Endothelial cell of umbilical vein (primary cell): ENCODE measurements at places on chromosomes 2 and 18. TPM values are rescaled to one million over a fixed set of nuclear protein-coding genes. Genes with fewer than 3 reads are reported as not detected.

Gene GRHL1
- total RNA-seq, result 0.85 and 1.1 TPM in 2 replicates

Gene C2orf66
- total RNA-seq, result 0.27 and 0.39 TPM in 2 replicates

Gene RUFY4
- not detected in 2 replicates for total RNA-seq

Gene ACSL3
- total RNA-seq, result 139 and 142 TPM in 2 replicates

Gene RAB17
- 0.55 and 0.77 TPM in 2 replicates for total RNA-seq

Gene CASP8
- total RNA-seq, result 5.8 and 8.8 TPM in 2 replicates

Gene CDKL4
- 0.75 and 1.2 TPM in 2 replicates for total RNA-seq

Gene CSRNP3
- total RNA-seq, result not detected in 2 replicates

Gene AQP12B
- total RNA-seq, result not detected in 2 replicates

Gene POTEE
- 0.21 and 0.31 TPM in 2 replicates for total RNA-seq

Gene ANKRD30B
- not detected in 2 replicates for total RNA-seq

Gene ZNF804A
- total RNA-seq, result 0.90 TPM in 1 of 2 replicates, not detected in the other

Gene PRLH
- total RNA-seq, result not detected in 2 replicates

Gene DNAH7
- 0.05 and 0.24 TPM in 2 replicates for total RNA-seq

Gene KLHL41
- total RNA-seq, result 0.21 and 0.73 TPM in 2 replicates

Gene FHOD3
- 0.58 and 1.5 TPM in 2 replicates for total RNA-seq

Gene MXD1
- total RNA-seq, result 10.6 and 11.7 TPM in 2 replicates

Gene POTEI
- total RNA-seq, result 0.13 and 0.16 TPM in 2 replicates

Gene UGT1A9
- total RNA-seq, result not detected in 2 replicates

Gene CHRNG
- total RNA-seq, result not detected in 2 replicates

Gene FOXD4L1
- 0.18 TPM in 1 of 2 replicates, not detected in the other for total RNA-seq

Gene CHPF
- 0.24 and 0.30 TPM in 2 replicates for total RNA-seq

Gene B4GALT6
- 24.2 and 25.2 TPM in 2 replicates for total RNA-seq

Gene DOCK10
- 19.4 and 23.0 TPM in 2 replicates for total RNA-seq

Gene DLX2
- not detected in 2 replicates for total RNA-seq

Gene TFCP2L1
- not detected in 2 replicates for total RNA-seq

Gene HOXD10
- total RNA-seq, result not detected in 2 replicates

Gene BMPR2
- total RNA-seq, result 113 and 115 TPM in 2 replicates

Gene ACKR3
- total RNA-seq, result 24.0 and 31.1 TPM in 2 replicates

Gene SLC9A4
- total RNA-seq, result 0.07 TPM in 1 of 2 replicates, not detected in the other

Gene ITGB1BP1
- total RNA-seq, result 95.5 and 170 TPM in 2 replicates

Gene NCKAP5
- 3.0 and 3.3 TPM in 2 replicates for total RNA-seq

Gene EPB41L3
- 114 and 154 TPM in 2 replicates for total RNA-seq

Gene SERPINB10
- total RNA-seq, result not detected in 2 replicates

Gene ARHGEF33
- total RNA-seq, result 0.12 and 0.18 TPM in 2 replicates

Gene EFR3B
- total RNA-seq, result 0.58 and 0.77 TPM in 2 replicates

Gene DPP4
- total RNA-seq, result 3.0 and 6.2 TPM in 2 replicates

Gene PLCL1
- total RNA-seq, result 3.4 and 5.1 TPM in 2 replicates

Gene STK39
- 13.1 and 16.2 TPM in 2 replicates for total RNA-seq

Gene RAB3GAP1
- total RNA-seq, result 37.2 and 39.5 TPM in 2 replicates

Gene TMEM163
- total RNA-seq, result 1.0 and 1.3 TPM in 2 replicates

Gene PLEK
- 0.11 and 0.18 TPM in 2 replicates for total RNA-seq

Gene ACMSD
- total RNA-seq, result not detected in 2 replicates

Gene UGT1A4
- total RNA-seq, result not detected in 2 replicates

Gene ZNF407
- total RNA-seq, result 17.3 and 20.1 TPM in 2 replicates

Gene ANKAR
- 4.3 and 4.5 TPM in 2 replicates for total RNA-seq

Gene AFF3
- total RNA-seq, result 0.07 and 0.16 TPM in 2 replicates
